ENCODE measurements at places on chromosomes 3 and 15.

DNA sequence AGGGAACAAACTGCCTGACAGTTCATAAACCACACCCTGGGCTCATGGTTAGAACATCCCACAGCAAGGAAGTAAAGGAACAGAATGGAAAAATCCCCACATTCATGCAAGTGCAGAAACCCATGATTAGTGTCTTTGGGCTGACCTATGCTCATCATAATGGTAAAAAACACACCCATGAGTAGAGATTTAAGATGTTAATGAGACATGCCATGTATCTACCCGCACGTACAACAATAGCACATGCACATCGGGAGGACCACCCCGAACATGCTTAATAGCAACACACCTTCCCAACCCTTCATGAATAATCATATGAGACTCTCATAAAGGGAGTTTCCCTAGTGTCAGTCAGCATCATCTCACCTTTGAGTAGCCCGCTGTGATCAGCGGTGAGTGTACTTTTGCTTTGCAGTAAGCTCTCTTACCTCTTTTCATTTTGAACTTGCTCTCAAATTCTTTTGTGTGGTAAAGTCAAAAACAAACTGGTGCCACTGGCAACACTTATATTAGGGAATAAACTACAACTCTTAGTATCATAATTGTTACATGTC lies 23.2 kb downstream of the ZBED2 start:
- DNase-seq = no peak

GRCh38 chr15:81091889-81092558 lies 42.0 kb upstream of the CFAP161 start:
- no peak for DNase-seq

- no peak for DNase-seq
Observed at GRCh38 chr15:95995375-95996168, 334.9 kb upstream of the NR2F2 start.

DNA sequence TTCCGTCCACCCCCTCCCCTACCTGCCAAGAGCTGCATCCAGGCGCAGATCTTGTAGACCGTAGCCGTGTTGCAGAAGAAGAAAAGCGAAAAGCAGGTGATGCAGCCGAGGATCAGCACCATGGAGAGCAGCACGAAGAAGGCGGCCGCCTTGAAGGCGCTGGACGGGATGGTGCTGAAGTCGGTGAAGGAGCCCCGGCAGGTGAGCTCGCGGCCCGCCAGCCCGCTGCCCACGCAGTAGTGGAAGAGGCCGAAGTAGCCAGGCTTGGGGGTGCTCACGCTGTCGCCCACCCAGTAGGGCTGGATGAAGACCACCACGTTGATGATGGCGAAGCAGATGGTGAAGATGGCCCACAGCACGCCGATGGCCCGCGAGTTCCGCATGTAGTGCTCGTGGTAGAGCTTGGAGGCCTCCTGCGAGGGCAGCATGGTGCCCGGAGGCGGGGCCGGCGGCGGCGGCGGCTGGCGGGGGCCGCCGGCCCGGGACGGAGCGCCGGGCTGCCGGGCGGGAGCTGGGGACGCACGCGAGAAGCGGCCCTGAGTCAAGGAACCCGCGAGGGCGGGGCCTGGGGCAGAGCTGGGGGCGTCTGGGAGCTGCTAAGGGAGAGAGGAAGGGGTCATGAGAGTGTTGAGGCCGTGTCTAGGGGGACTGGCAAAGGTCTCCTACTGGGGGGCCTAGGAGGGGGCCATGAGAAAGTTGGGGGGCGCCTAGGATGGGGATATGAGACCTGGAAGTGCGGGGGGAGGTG lies 1.2 kb downstream of the LHFPL4 start:
- DNase-seq = no peak

- no peak for DNase-seq
Observed at GRCh38 chr3:140494970-140495369, 182.9 kb upstream of the TRIM42 start.

DNA sequence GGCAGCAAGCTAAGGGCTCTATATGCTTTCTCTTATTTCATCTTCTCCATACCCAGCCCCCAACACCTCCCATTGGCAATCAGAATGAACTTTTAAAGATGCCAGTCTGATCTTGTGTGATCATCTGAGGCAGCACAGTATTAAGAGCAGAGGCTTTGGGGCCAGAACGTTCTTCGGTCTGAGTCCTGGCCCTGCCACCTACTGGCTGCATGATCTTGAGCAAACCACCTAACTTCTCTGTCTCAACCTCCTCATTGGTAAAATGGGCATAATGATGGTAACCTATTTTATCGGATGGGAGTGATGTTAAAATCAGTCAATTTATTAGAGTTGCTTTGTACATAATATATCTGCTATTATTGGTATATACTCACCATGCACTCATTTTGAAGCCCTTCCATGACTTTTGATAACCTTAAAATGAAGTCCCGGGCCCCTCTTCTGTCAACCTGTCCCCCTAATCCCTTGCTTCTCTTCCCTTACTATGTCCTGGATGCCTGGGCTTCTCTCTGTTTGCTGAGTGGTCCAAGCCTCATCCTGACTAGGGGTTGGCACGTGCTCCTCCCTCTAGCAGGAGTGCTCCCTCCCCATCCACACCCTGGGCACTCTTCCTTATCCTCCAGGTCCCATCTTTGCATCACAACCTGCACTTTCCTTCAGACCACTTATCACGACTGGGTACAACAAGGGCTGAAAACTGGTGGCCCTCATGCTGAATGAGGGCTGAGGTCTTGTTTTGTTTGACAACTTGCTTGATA lies 6.3 kb downstream of the EFCAB12 start:
- DNase-seq = no peak

DNA sequence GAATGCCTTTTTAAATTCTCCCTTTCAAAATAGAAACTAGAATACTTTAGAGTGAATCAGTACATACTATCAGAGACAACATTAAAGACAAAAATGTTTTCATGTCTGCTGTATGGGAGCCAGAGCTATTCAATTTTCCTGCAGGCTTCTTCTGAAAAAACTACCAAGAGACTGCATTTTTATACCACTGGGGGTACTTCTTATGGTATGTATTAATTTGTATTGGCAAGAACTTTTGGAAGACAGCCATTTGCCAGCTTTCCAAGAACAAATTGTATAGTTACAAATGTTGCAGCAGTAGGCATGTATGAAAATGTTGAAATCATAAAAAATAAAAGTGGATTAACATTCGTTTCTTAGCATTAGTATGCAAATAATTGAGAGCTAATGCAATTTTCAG lies 1010.0 kb upstream of the CADM2 start:
- no peak for DNase-seq

DNA sequence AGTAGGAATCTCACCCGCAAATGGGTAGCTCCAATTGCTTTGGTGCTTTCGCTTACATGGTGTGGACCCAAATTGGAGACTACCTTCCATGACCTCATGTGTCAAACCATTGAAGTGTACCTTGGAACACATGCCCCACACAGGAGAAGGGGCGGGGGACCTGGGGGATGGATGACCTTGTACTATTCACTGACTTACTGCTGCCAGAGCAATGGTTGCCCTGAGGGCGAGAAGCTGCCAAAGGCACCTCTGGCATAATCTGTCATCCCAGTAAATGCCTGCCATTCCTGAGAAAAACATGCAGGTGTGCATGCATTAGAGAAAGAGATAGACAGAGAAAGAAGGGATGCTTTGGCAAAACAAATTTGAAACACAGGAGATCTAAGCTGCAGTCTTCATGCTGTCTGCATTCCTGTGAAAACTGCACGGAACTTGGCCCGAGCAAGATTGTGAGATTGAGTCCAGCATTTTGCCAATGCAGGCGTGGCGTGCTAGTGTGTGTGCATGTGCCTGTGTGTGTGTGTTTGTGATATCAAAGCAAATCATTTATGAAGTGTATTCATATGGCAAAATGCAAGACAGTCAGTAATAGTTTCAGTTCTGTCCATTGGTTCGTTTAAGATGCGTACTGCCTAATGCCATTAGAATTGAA lies 219.5 kb upstream of the MDFIC2 start:
- no peak for DNase-seq

DNA sequence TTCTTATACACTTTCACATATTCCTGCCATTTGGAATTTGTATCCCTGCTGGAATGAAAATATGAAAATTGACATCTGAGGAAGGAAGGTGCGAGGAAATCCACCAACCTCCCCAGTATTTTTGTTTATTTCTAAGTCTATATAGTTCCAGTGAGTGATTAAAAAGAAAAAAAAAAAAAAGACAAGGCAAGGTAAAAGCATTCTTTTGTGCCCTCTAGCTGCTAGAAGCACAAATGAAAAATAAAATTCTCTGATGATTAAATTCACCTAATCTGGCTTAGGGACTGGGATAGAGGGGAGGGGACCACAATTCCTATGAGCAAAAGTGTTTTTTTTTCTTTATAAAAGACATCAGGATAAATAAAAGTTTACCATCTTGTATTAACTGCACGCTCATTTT lies 370.9 kb downstream of the NR2F2 start:
- DNase-seq = no peak

GRCh38 chr3:70982700-70983140 lies 600.8 kb downstream of the FOXP1 start:
- DNase-seq = no peak

- no peak for DNase-seq
Observed at GRCh38 chr15:51332206-51333147, 5.9 kb downstream of the CYP19A1 start.

GRCh38 chr3:139151530-139151929 lies 106.8 kb upstream of the PRR23C start:
- no peak for DNase-seq

- DNase-seq = no peak
Observed at GRCh38 chr3:72679540-72680198, 168.6 kb downstream of the SHQ1 start.

DNA sequence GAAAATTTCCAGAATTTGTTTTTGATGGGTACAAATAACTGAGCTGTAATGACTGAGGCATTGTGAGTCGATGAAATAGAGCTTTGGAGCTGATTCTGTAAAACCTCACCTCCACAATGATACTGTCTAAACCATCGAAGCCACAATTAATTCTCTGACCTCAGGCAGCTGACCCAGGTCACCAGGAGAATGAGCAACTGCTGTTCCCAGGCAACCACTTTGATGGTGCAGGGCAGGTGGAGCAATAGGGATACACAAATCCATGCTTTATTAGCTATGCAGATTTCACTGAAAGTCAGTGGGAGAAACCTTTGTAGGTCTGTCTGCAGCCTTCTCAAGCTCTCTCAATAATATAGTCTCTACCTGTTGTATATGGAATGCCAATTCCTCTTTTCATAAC lies 204.4 kb downstream of the RYR3 start:
- DNase-seq = no peak

GRCh38 chr15:77201665-77202064 lies 130.8 kb upstream of the TSPAN3 start:
- no peak for DNase-seq

DNA sequence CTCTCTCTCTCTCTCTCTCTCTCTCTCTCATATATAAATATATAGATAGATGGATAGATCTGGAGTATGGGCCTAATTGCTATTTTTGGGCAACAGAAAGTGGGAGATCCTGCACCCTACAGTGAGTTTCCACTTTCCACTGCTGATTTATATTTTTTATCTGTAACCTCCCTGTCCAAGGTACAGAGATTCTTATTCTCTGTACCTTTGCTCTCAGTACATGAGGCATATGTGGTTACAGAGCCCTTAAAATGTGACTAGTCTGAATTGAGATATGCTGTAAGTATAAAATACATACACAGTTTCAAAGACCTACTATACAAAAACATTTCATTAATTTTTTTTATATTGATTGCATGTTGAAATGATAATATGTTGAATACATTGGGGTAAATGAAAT lies 51.1 kb upstream of the FOXP1 start:
- no peak for DNase-seq

DNA sequence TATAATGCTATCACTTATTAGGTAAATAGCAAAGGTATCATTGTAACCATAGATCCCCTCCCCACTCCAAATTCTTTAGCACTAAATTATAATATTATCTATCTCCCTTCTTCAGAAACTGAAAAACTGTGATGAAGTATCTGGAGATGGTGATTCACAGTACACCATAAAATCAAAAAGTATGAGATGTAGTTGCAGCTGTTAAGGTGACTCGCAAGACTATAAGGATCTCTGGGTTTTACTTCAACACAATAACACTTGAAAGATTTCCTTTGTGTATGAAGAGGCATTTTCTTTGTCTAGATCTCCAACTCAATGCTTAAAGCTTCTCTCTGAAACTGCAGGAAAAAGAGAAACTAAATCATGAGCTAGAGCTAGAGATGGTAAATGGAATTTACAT lies 46.9 kb downstream of the IFT57 start:
- DNase-seq = no peak

GRCh38 chr15:31215490-31216214 lies 111.0 kb upstream of the KLF13 start:
- DNase-seq = peak; percentile 57

- DNase-seq = no peak
Observed at GRCh38 chr15:32721596-32721995, 3.8 kb downstream of the GREM1 start.

- DNase-seq = no peak
Observed at GRCh38 chr15:68849497-68849896, 28.8 kb upstream of the ANP32A start.

GRCh38 chr3:58012302-58012701 lies 4.1 kb downstream of the FLNB start:
- DNase-seq = no peak

DNA sequence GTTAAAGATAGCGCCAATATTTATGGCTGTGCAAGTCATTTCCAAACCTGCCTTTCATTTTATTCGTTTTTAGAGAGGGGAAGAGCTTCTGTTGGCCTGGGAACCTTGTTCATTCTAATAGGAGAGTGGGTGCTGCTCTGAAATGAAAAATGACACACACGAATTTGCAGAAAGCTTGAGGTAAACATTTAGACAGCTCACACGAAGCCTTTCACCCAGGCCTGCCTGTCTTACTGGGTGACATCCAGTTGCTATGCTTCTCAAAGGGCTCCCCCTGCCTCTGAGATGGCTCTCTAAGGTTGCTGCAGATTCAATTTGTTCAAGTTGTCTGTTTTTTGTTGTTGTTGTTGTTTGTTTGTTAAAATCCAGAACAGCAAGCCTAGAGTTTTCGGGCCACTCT lies 18.2 kb downstream of the PEX5L start:
- DNase-seq = no peak

- DNase-seq = no peak
Observed at GRCh38 chr3:169052465-169053302, 610.8 kb downstream of the MECOM start.

GRCh38 chr15:51331141-51331540 lies 7.3 kb downstream of the CYP19A1 start:
- DNase-seq = no peak

All from effector CD4-positive, alpha-beta T cell (primary cell).